ENCODE measurements at places on chromosomes 16 and 17. TPM values are rescaled to one million over a fixed set of nuclear protein-coding genes. Genes with fewer than 3 reads are reported as not detected.

GRCh38 chr16:18829251-18829650, 27.9 kb upstream of the ARL6IP1 start:
- no peak overlapping the region for H3K4me3 ChIP-seq
- no peaks in the 10 kb centered on the region for H3K4me1 ChIP-seq
- no peaks in the 10 kb centered on the region for H3K27me3 ChIP-seq

MT1F gene
- not detected for total RNA-seq

ANKRD13B gene
- total RNA-seq = 12.7 TPM

KREMEN2 gene
- 3.9 TPM for total RNA-seq

FBXW10B gene
- 1.1 TPM for total RNA-seq

DNA sequence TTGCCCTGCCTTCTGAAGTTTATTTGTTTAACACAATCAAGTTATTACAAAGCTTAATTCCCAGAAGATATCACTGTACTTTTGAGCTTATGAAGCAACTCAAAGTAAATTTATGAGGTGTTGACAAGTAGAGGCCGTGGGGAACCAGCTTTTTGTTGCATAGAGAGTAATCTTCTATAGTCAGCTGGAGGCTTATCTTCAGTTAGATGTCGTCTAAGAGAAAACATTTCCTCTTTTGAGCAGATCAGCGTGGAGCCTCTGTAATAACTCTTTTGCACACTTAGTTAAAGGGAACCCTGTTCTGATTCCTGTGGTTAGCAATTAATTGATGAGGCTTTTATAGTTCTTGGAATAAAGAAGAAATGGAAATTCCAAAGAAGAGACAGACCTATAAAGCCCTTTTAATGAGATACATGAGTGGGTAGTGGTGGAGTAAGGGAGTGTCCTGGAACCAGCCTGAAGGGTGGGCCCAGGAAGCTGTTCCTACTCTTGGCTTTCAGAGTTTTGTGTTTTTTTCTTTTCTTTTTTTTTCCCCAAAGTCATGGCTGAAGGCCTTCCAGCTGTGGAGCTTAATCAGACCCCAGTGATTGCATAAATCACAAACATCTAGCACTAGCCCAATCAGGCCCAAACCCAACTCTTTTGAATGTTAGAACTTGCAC, 28.9 kb upstream of the MAP3K14 start:
- H3K4me3 ChIP-seq = no peak overlapping the region
- DNase-seq = no peak
- H3K36me3 ChIP-seq = no peaks in the 10 kb centered on the region
- H3K4me1 ChIP-seq = peaks cover 31% of the 10 kb centered on the region
- no peak overlapping the region for H3K27ac ChIP-seq

- H3K27me3 ChIP-seq = no peaks in the 10 kb centered on the region
- H3K4me3 ChIP-seq = no peak overlapping the region
- H3K27ac ChIP-seq = no peak overlapping the region
- H3K36me3 ChIP-seq = no peaks in the 10 kb centered on the region
- DNase-seq = no peak
Observed at GRCh38 chr17:82399041-82399441, 19.1 kb upstream of the HEXD start.

DNA sequence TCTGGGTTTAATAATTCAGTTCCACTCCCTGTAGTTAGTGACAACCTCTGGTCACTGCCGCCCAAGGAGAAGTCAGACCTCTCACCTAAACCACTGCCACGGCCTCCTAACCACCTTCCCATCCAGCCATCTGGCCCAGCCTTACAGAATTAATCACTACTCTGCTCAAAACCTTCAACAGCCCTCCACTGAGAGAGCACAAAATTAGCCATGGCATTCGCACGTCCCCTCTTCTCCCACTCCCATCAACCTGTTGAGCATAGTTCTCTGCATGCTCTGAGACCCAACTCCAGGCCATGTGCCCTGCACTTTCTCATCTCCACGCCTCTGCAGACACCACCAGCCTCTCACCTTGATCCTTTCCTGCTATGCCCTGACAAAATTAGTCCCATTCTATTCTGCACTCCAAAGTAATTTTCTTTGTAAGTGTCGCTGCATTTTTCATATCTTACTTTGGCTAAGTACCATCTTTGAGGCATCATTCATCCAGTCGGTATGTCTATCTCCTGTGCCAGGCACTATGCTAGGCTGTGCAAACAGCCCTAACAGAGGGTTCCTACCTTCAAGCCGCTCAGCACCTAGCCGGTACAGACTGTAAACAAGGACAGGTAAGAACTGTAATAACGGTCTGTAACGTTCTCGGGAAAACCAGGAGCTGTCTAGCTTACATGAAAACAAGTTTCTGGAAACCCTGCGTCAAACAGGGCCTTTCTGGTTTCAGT, 963 bp downstream of the COPRS start:
- peak overlapping the region; percentile 88 for H3K27ac ChIP-seq
- peaks cover 9% of the 10 kb centered on the region for H3K36me3 ChIP-seq
- peak overlapping the region; percentile 41 for H3K4me3 ChIP-seq

DNA sequence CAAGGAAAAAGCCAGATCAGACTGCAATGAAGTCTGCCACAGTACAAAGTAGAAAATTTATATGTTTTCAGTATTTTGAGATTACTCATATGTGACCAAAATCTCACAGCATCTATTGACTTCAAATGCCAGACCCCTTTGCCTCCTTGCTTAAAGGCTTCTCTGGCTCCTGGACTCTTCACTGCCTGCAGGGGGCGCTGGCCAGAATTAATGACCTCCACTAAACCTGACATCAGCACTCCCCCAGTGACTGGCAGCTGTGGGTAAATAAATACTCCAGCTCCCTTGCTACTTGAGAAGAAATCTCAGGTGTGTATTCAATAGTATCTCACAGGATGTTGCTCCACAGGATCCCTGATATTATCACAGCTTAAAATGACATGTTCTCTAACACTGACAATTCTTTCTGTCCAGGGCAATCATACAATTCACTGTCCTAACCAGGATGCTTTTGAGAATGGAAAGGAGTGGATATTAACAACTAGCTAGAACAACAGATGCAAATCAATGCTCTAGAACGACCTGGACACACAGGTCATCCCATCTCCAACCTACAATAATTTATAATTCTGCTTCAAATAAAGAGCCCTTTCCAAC, 4.0 kb downstream of the BECN1 start:
- DNase-seq = peak; percentile 75
- H3K4me1 ChIP-seq = peaks cover 6% of the 10 kb centered on the region
- H3K4me3 ChIP-seq = no peak overlapping the region

Data from cardiac muscle cell (in vitro differentiated cells and primary cell).